ENCODE measurements at places on chromosomes 6 and 20.
A peak's percentile ranks its signal among the peaks of the same experiment; 100 is the strongest.

DNA sequence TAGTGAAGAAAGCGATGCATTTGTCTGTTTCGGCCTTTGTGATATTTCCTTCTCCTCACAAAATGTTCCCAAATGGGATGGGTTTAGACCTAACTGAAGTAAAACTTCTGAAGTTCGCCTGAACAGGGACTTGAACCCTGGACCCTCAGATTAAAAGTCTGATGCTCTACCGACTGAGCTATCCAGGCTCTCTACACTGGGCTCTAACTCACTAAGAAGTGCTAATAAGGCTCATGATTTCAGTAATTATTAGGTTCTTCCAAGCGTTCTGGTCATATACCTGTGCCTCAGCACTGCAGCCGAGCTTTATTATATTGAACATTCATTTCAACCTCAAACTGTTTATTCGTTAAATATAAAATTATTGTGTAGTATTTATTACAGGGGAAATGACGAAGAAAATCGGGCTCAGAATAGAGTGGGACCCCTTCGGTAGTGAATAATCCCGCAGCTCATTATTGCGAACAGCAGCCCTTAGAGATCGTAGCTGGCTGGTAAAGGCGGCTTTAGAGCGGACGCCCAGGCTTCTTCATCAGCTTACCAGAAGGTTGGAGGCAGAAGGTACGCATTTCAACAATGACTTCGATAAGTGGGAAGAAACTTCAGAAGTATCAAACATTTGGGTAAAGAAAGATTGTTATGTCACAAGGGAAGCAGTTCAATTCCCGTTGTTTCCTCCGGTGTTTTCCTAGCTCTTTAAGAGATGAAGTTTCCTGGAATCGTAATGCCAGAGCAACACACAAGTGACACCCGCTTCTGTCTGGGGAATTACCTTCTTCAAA is 119.0 kb upstream of the ZNF184 start:
- DNase-seq: no peak

- DNase-seq: no peak
These were observed 46.9 kb downstream of the ANKRD6 start for GRCh38 chr6:89479897-89480296.

DNA sequence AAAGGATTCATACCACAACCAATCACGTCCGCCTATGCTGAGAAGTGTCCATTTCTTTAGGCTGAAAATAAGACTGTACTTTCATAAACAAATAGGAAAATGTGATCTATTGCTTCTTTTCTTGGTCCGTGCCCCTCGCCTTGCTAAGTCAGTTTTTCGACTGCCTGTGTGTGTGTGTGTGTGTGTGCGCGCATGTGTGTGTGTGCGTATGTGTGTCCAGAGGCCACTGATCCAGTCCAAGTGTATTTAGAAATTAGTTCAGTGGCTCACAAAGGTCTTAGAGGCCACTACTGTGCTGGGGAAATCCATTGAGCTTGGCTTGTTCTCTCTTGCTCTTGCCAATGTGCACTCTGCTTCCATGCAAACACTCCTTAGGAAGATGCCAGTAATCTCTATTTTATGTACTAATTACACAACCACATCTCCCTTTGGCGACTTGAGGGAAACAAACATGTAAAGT is 50.5 kb downstream of the SLC22A23 start:
- no peak for DNase-seq

GRCh38 chr6:41179163-41179562 is 16.2 kb upstream of the TREM2 start:
- no peak for DNase-seq

DNA sequence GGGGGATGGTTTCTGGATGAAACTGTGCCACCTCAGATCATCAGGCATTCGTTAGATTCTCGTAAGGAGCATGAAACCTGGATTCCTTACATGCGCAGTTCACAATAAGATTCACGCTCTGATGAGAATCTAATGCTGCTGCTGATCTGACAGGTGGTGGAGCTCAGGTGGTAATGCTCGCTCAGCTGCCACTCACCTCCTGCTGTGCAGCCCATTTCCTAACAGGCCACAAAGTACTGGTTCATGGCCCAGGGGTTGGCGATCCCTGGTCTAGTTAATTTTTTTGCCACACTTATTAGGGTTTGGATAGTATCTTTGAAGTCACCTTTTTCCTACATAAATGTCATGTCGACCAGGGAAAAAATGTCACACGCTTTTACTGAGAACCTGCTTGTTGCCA is 96.8 kb upstream of the MLIP start:
- no peak for DNase-seq

DNA sequence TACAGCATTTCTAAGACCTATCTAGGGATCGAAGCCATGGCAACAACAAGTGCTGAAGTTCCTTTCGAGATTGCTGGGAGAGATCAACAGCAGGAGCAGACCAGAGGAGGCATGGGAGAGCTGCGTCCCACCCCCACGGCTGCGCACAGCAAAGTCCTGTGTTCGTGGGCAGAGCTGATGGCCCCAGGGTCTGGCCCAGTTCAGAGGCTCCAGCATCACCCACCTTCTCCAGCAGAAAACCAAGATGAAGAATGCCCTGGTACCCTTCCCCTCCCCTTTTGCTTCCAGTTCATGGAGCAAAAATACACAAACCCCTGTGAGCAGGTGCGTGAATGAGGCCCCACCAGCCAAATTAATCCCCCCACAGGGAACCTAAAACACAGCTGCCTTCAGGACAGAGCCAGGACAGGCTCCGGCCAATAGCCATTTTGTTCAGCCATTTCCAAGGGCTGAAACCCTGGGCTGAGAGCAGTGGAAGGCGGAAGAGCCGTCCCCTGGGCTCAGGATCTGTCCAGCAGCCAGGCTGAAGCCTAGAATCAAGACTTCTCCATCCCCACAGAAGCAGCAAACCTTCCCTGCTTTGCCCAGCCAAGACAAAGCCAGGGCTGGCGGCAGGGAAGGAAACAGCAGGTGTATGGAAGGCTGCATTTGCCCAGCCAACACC is 102.8 kb downstream of the PREX1 start:
- DNase-seq: no peak

- no peak for DNase-seq
These were observed 151.7 kb upstream of the DST start for GRCh38 chr6:56794421-56794820.

GRCh38 chr6:89927791-89928550 is 33.7 kb downstream of the GJA10 start:
- DNase-seq: no peak

GRCh38 chr20:25315418-25316210 is 67.7 kb downstream of the PYGB start:
- peak; percentile 36 for DNase-seq

DNA sequence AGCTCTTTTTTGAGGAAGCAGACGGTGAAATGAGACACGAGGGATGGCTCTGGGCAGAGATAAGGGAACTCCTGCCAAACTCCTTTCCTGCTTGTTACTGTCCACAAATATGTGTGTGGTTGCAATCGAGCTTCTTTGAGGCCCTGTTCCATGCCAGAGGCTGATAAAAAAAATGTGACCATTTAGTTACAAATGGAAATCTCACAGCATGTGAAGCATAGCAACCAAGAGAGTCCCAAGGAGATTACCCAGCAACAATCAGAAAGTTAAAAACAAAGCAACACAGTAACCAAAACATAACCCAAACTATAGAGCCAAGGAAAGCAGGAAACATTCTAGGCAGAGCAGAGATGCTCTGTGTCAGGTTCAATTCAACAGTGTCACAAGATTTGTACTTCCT is 35.4 kb upstream of the HMGN3 start:
- DNase-seq: no peak

- DNase-seq: no peak
These were observed 54.4 kb upstream of the RNF182 start for GRCh38 chr6:13870214-13870830.

DNA sequence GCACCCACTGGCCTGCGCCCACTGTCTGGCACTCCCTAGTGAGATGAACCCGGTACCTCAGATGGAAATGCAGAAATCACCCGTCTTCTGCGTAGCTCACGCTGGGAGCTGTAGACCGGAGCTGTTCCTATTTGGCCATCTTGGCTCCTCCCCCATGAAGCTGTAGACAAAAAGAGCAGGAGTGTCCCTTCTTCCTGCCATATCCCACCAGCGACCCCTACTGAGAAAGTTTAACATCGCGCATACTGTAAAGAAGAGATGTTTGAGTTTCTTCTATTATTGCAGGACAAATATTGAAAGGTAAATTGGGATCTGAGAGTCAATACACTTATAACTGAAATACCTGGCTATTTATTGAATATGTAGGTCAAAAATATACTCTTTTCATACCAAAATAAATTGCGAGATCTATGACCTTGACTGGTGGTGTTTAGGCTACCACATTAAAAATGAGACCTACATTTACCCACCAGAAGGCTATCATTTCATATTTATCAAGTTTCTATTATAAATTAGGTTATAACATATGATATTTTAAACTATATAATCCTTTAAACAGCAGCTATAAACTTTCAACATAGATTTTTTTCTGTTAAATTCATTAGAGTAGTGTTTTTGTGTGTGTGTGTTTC is 586.3 kb downstream of the HTR1B start:
- no peak for DNase-seq

- no peak for DNase-seq
These were observed 13.6 kb upstream of the DBNDD2 start for GRCh38 chr20:45394221-45395113.

- peak; percentile 61 for DNase-seq
These were observed 256.5 kb downstream of the FARS2 start for GRCh38 chr6:5517796-5518195.

DNA sequence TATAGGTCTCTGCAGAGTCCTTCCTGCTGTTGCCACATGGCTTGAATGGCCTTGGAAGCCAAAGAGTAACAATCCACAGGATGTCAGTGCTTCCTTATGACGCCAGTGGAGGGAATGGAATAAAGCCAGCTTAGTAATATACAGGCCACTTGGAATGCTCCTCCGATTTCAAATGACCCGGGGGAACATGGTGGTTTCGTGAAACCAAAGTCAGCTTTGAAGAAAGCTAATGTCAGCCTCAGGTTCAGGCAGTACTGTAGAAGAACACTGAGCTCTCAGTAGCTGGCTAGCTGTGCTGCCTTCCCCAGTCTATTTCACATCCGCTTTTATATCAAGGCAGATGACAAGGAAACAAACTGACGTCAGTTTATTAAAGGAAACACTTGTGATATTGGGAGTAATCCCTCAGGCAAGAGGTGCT is 189.1 kb downstream of the DTNBP1 start:
- no peak for DNase-seq

GRCh38 chr20:51873652-51874051 is 71.3 kb upstream of the SALL4 start:
- DNase-seq: no peak

DNA sequence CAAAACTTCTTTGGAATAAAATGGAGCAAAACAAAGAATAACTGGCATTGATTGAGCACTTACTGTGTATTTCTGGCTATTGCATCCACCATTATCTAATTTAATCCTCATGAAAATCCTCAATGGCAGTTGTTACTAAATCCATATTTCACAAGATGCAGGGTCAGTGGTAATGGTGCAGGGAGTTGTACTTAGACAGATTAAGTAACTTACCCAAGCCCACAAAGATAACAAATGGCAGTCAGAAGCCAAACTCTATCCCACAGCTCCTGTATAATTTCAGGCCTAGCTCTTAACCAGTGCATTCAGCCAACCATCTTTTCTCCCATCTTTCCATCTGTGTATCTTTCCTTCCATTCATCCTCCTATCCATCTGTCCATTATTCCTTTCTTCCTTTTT is 29.3 kb upstream of the SSTR4 start:
- DNase-seq: no peak

- DNase-seq: no peak
These were observed 224.1 kb upstream of the MYLIP start for GRCh38 chr6:15904651-15905376.

DNA sequence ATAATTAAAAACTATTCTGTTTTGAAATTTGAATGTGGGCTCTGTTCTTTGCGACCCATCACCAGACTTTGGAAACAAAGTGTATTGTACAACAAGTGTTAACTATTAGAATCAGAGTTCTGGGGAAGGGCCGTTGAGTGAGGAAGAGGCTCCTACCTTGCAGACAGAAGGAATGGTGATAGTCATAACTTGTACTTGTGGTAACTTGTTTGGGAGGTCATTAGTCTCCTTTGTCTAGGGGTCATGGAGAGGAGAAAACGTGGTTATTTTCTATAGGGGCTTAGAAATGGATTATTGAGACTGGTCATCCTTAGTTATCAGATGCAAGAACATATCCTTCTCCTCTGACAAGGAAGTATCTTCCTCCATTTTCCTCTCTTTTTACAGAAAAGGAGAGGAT is 174.8 kb downstream of the BMP2 start:
- DNase-seq: no peak

DNA sequence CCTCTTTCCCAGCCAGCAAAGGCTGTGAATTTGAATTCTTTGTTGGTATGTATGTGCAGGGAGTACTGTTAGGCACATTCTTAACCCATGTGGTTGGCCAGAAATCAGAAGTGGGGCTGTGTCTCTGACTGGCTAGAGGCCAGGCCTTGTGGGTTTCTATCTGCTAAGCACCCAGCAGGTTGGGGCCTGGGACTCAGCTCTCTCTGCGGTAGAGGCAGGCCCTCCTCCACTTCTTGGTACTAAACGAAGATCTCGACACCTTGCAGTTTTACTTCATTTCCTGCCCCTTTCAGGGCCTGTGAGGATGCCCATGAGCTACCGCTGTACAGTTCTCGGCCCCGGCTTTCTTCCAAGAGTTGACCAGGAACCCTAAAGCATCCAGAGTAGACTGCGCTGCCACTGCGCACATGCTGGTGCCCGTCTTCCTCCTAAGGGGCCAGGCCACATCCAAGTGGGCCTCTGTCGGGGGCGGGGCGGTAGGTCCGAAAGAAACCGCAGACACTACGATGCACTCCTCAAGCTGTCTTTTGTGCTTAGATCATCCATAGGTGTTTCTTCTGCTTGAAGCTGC is 51.1 kb downstream of the TCP11 start:
- peak; percentile 32 for DNase-seq

- no peak for DNase-seq
These were observed 85.1 kb downstream of the LYRM4 start for GRCh38 chr6:5175635-5176034.

GRCh38 chr6:32815996-32816395 is 806 bp downstream of the HLA-DOB start:
- DNase-seq: no peak

- DNase-seq: peak; percentile 95
These were observed 43.0 kb upstream of the PTGIS start for GRCh38 chr20:49610691-49611538.

DNA sequence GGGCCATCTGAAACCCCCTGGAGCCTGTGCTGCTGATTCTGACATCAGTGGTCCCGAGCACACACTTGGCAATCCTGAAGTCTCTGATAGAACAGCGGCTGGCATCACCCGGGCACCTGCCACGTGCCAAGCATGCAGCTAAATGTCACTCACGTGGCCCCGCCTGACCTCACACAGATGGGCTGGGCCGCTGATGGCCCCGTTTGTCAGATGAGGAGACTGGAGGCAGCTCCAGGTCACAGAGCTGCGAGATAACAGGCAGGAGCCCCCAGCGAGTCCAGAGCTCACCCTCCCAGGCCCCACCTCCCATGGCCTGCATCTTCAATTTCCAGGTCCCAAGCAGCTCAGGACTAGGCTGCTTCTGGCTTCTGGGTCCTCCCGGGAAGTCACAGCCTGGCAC is 67.2 kb downstream of the YTHDF1 start:
- no peak for DNase-seq

DNA sequence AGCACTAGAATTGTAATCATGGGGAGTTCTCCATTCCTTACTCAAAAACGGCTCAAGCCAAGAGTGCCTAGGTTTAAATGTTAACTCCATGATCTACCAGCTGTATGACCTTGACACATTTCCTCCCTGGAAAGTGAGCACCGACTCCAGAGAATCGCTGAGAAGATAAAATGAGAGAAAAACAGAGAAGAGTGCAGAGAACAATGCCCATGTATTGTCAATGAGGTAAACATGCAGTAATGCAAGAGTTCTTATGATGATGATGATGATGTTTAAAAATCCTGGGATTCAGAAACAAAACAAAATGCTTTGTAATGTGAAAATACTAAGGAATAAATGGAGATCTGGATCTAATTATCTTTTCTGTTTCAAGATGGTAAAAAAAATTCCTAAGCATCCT is 64.8 kb upstream of the BEND6 start:
- DNase-seq: no peak

Measured in activated CD8-positive, alpha-beta memory T cell treated with anti-CD3 and anti-CD28 coated beads, Interleukin-2, amount 50 U/mL, for 48 hours (primary cell).